Naive B cell (primary cell): ENCODE measurements at places on chromosomes 6 and 20.

DNA sequence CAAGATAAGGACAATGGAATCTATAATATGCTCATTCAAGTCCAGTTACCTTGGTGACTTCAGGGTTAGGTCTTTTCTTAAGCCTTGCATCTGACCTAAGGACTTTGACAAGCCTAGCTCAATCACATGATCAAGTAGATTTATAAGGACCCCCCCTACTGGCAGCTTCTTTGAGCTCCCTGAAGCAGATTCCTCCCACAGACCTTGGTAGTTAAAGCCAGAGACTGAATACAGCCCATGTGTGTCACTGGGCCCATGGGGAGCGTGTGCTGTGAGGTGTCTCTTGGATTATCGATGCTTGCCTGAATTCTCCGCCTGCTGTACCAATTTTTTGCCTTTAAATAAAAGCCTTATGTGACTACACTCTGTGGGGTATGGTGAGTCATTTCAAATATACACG is 372.7 kb upstream of the RGS17 start:
- no peak for DNase-seq

DNA sequence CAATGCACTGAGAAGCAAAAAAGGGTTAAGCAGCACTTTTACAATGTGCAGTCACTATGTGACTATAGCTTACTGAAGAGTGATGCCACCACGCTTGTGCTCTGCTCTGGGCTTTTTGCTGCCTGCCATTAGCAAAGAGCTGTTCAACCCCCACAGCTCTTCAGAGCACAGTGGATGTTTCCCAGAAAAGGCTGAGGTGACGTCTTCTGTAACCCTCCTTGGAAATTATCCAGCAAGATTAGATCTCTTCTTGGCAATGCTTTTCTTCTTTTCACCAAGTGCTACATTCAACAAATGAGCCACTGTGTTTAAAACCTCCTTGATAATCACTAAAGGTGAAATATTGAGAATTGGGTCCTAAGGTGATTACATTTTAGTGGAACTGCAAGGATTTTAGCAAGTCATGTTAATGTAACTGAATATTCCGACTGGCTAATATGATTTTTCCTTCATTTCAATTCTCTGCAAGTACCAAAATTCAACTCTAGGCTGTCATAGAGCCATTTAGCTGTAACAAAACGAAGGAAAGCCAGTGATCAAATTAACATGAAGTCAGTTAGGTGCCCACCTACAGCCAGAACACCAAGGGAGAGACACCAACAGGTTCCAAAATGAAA is 34.9 kb downstream of the ELOVL5 start:
- DNase-seq = no peak

GRCh38 chr6:167146977-167147376 is 10.8 kb downstream of the GPR31 start:
- DNase-seq = no peak

GRCh38 chr6:151089978-151090377 is 149.8 kb upstream of the AKAP12 start:
- no peak for DNase-seq

- no peak for DNase-seq
Measured at GRCh38 chr6:17914651-17915050, 72.8 kb downstream of the KIF13A start.

DNA sequence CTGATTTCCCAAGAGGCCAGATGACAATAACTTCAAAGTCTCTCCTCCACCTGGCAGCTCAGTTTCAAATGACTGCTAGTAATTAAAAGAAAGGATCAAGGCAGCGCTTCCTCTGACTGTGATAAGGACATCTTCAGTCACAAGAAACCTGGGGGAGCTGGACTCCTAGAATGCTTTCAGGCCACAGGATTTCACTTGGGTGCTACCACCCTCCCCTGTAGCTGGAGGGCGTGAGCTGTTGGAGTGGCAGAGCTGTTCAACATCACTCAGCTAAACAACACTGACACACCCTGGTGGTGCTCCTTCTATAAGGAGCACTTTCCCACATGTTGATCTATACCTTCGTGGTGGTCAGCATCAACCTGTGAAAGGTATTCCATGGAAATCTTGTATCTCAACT is 2.2 kb upstream of the CNR1 start:
- DNase-seq = no peak

DNA sequence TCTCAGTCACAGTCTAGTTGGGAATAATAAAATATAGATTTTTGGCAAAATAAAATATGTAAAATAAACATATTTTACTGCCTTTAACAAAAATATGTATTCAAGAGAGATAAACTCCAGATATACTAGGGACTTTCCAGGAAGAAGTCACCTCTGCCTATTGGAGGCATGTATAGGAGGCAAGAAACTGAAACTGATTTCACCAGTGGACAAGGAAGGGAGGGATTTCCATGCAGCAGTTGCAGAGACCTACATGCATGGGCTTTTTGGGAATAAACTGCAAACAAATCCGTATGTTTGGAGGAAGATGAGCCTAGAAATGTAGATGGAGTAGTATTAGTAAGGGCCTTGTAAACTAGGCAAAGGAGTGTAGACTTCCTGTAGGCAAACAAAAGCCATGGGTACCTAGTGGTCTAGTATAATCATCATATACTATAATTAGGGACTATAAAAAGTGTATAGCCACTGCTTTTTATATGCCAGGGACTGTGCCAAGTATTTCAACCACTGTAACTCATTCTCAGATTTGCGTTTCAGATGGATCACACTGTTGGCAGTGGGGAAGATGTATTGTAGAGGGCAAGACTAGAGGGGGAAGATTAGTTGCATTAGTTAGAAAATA is 38.9 kb downstream of the CD109 start:
- DNase-seq = no peak

GRCh38 chr20:63738687-63739129 is 868 bp upstream of the SLC2A4RG start:
- no peak for DNase-seq

GRCh38 chr20:36886859-36887751 is 11.2 kb downstream of the TLDC2 start:
- peak; percentile 76 for DNase-seq

DNA sequence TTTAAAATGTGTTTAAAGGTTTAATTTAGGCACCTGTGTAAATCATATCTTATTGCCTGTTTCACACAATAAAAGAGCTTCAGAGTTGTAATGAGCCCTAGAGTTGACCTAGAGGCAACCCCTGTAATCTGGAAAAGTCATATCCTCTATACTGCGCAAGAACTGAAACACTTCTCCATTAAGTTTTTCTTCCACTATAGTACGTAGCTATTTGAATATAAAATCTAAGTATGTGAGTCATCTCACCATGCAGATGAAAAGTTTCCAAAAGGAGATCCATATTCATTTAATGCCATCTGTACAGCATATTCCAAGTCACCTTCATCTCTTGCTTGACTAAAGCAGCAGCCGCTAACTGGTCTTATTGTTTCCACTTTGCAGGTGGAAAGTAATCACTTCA is 26.0 kb upstream of the TAAR1 start:
- DNase-seq = no peak

GRCh38 chr6:50899306-50899870 is 80.7 kb downstream of the TFAP2B start:
- DNase-seq = no peak

DNA sequence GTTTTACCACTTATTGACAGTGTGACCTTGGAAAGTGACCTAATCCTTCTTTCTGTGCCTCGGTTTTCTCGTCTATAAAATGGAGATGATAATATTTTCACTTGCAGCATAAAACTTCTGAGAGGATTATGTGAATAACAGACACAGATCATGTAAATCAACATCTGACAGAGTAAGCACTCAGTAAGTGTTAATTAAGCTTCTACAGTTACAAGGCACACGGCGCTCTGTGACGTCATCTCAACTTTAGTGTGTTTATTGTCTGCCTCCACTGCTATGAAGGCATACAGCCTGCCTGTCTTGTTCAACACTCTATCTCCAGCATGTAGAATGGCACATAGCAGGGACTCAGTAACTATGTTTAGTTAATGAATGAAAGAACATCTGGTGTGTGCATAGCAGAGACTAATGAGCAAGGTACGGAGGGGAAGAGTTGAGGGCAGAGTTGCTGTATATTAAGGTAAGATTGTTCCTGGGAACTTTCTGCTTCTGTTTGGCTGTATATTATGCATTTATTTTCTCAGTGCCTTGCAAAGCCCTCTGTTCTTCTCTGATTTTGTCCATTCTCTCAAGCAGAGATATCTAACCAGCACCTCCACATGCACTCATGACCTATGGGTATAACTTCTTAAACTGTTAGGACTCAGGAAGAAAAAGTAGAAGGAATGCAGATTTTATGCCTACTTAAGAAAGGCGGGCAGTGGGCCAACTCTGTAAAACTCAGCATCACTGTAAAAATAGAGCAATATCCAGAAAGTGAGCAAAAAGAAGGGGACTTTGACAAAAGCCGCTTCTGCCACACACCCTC is 66.4 kb upstream of the STMND1 start:
- no peak for DNase-seq

- DNase-seq = no peak
Measured at GRCh38 chr20:52497731-52498130, 306.2 kb upstream of the ZFP64 start.

- DNase-seq = no peak
Measured at GRCh38 chr6:69622230-69622629, 174.6 kb downstream of the LMBRD1 start.

GRCh38 chr6:106685833-106686232 is 56.5 kb downstream of the QRSL1 start:
- no peak for DNase-seq

GRCh38 chr6:7535498-7535897 is 6.0 kb upstream of the DSP start:
- DNase-seq = no peak

DNA sequence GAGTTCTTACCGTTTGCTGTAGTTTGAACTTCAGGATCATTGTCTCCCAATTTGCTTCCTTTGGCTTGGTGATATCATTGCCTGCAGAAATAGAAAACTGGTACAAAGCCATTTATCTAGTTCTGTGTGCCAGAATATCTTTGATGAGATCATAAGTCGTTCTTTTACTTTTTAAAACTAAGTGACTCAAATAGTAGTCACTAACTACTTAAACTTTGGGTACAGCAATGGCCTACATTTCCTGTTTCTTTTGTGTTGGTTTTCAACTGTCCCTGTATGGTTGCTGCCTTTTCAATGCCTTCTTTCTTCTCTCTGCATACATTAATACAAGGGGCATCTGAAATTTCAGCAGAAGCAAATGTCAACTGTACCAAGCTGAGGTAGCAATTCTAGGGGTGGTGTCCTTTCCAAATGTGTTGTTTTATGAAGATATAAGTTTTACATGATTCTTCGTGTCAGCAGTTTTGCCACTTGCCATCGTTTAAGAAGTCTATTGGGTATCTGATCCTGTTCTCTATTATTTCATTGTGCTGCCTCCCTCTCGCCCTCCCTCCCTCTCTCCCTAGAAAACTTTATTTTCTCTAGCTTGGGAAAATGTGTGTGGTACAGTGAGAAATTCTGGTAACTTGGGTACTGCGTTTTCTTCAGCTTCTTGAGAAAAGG is 238.5 kb downstream of the FARS2 start:
- DNase-seq = no peak

- DNase-seq = no peak
Measured at GRCh38 chr6:113347436-113347835, 509.7 kb upstream of the MARCKS start.

DNA sequence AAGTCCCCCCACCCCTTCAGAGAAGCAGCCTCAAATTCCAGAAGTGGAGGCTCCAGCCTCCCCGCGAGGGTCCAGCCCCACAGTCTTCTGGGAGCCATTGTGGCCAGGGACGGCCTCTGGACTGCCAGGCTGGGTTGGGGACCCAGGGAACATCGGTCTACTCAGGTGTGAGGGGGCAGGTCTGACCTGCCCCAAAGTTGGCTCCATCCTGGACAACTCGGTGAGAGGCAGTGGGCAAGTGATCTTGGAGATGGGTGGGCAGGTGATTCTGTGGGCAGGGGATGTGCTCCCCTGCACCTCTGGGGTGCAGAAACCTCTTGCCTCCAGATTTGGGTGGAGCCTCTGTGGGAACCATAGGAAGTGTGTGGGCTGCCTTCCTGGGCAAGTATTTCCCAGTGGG is 12.2 kb upstream of the SLC22A7 start:
- no peak for DNase-seq

DNA sequence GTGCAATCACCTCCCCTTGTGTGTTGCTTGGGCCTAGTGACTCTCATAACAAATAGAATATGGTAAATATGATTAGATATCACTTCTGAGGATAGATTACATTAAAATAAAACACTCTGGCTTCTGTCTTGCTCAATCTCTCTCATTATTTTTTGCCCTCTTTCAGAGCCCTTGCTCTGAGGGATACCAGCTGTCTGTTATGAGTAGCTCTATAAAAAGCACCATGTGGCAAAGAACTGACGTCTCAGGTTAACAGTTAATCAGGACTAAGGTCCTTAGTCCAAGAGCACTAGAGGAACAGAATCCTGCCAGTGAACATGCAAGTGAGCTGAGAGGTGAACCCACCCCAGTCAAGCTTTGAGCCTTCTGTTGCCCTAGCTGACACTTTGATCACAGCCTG is 402.2 kb upstream of the HTR1E start:
- DNase-seq = no peak

DNA sequence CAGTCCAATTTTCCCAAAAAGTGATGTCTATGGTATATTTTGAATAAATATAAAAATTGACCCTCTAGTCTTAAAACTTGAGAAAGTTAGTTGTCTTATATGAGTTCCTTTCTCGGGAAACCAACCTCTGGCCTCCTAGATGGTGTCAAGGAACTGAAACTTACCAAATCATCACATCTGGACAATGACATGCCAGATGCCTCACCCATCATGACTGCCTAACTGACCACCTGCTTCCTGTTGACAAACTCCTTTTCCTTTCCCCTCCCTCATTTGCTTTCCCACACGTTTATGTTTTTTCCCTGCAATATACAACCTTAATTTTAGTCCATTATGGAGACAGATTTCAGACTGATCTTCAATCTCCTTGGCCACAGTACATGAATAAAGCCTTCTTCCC is 731.0 kb downstream of the EPHA7 start:
- no peak for DNase-seq

- DNase-seq = no peak
Measured at GRCh38 chr6:54050750-54051149, 60.5 kb upstream of the MLIP start.

DNA sequence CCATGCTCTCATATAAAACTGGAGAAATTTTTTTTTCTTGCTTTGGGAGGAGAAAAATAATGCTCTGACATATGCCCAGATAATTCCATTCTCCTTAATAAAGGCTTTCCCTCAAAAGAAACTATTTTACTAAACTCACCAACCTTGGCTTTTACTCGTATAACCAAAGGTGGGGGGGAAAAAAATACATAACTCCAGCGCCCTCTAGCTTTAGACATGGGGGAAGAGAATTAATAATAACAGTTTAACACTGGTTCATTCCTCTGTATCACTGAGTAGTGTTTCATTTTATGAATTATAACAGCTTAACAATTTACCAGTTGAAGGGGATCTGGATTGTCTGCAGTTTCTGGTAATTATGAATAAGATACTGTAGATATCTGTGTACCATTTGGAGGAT is 1226.1 kb downstream of the GRIK2 start:
- no peak for DNase-seq

- DNase-seq = no peak
Measured at GRCh38 chr20:35515949-35516645, 13.4 kb downstream of the C20orf173 start.

DNA sequence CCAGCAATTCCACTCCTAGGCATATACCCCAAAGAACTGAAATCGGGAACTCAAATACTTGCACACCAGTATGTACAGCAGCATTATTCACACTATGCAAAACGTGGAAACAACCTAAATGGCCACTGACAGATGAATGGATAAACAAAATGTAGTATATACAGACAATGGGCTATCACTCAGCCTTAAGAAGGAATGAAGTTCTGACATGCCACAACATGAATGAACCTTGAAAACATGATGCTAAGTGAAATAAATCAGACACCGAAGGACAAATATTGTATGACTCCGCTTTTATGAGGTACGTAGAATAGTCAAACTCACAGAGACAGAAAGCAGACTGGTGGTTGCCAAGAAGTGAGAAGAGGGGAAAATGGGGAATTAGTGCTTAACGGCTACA is 59.1 kb upstream of the CCN6 start:
- DNase-seq = no peak
